ENCODE measurements at places on chromosomes 11 and 22. TPM values are rescaled to one million over a fixed set of nuclear protein-coding genes. Genes with fewer than 3 reads are reported as not detected.

GRCh38 chr22:39344046-39344390 lies 5.8 kb upstream of the SYNGR1 start:
- DNase-seq, result no peak

DNA sequence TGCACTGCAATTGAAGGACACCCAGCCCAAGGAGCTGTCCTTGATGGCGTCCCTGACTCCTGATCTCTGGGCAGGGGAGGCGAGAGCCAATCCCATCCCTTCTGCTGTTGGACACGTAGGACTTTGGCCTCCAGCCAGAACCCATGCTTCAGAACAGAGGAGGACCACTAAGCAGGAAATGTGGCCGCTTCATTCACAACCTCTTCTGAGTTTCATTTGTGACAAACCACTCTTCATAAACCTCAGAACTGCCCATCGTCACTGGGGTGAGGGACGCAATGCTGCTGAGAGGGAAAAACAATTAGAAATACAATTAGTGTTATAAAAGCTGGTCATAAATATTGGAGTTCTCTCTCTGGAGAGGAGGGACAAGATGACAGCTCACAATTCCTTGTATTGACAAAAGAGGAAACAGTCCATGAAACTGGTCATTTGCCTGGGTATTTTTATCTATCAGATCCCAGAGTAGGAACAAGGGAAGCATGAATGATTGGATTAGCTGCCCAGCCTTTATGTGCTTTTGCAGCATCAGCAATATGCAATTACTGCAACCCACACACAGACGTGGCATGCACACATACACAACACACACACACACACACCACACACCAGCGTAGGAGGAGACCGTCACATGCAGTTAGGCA lies 216.5 kb upstream of the CADM1 start:
- no peak for DNase-seq

DNA sequence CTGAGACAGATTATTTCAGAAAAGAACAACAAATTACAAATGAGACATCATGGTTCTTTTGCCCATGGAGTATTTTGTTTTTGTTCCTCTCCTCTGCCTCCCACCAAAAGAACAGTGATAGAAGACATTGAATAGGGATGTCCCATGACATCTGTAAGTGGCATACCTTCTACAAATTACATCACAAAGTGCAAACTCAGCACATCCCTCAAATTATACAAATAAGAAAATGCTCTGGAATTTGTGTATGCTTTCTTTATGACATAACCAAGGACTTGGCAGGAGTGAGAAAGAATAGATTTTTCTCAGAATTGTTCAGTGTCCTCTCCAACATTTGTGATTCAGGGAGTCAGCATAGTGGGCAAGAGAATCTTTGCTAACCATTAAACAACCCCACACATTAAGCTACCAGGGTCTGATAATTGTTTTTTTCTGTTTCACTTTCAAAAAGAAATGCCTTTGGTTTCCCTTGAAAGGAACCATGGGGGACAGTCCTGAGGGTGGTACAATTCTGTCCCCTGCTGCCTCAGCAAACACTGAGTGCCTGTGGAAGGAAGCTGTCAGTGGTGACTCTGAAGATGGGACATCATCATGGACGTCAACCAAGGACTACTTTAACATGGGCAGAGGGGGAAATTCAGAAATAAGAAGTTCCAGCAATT lies 430.3 kb downstream of the AASDHPPT start:
- DNase-seq, result no peak

DNA sequence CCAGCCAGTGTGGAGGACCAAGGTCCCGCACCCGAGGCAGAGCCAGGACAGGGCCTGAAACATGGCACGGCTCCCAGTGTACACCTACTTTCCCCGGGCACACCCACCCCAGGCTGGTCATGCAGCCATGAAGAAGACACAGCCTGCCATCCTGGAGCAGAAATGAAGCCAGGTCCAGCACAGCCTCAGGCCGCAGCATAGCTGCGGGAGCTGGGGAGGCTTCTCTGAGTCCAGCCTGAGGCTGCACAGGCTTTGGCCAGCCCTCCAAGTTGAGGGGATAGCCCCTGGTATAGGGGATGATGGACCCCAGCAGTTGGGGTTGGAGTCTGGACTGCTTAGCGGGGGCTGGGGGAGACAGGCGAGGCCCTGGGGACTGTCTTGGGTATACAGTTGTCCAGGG lies 2.9 kb upstream of the HDAC10 start:
- DNase-seq, result no peak

DNA sequence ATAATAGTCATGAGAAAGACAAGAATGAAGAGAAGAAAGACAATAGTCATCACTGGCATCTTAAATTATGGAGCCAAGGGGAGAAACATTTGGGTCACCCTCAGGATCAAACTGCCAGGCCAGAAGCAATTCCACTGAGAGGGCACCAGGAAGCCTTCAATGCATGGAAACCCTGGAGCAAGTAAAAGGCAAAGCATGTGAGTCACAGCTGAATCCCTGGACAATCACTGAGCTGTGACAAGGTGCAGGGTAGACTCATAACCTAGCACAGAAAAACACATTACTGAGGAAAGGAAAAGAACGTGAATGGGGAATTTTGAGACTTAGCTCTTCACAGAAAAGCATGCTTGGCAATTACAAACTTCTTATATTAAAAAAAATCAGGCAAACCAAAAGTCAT lies 1.6 kb downstream of the KCNJ1 start:
- no peak for DNase-seq

DNA sequence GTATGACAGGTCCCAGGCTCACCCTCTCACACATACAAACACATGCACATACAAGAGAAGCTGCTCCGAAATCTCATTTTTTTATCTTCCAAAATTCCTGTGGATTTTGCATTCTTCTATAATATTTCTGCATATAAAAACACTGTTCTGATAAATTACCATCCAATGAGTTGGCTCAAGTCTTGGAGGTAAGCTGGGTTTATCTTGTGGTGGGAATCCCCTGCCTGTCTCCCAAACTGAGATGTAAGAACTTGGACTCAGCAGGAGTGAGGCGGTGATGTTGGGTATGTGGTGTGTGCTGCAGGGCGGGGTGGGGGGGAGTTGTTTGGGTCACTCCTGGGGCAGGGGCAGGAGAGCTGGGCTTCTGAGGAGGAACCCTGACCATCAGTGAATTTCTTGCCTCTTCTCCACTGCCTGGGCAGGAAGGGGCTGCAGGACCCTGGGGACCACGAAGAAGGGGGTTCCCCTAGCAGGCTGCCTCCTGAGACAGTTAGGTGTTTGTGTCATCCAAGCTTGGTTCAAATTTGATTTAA lies 6.8 kb upstream of the P2RY6 start:
- DNase-seq, result no peak

DNA sequence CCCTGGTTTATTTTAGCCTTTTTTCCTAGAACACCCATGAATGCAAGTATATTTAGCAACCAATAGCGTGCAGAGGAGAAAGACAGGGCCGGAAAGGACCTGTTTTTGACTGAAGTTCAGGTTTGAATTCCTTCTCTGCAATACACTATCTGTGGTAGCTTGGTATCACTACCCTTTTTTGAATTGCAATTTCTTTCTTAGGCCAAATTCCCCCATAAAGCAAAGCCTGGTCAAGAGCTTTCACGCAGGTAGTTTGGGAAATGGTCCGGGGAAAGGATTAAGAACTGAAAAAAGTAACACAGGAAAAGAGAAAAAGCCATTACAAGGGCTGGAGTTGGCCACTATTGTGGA lies 38.8 kb upstream of the PAMR1 start:
- DNase-seq, result no peak

DNA sequence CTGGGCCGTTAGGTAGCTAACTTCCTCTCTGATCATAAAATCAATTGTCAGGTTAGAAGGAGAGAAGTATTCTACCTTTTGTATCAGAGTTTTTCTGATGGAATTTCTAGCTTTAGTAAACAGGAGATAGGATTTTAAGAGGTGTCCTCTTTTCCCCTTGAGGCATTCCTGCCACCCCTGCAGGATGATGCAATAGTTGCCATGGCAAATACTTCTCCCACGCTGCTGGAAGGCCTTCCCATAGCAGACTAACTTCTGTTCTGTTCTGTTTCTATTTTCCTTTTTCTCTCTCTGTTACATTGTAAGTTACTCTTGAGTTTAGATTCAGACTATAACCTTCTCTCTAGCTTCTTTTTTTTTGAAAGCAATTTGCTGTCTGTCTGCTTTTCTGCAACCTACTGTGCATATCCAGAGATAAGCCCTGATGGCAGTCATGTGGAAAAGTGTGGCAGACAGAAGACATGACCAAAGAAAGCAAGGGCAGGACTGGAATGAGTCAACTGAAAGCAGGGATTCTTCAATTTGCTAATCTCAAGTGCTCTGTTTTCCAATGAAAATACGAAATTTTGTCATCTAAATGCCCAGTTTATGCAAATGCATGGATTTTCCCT lies 679.1 kb downstream of the DLG2 start:
- no peak for DNase-seq

- no peak for DNase-seq
These were observed 398.6 kb downstream of the BRD1 start for GRCh38 chr22:49429066-49429465.

DNA sequence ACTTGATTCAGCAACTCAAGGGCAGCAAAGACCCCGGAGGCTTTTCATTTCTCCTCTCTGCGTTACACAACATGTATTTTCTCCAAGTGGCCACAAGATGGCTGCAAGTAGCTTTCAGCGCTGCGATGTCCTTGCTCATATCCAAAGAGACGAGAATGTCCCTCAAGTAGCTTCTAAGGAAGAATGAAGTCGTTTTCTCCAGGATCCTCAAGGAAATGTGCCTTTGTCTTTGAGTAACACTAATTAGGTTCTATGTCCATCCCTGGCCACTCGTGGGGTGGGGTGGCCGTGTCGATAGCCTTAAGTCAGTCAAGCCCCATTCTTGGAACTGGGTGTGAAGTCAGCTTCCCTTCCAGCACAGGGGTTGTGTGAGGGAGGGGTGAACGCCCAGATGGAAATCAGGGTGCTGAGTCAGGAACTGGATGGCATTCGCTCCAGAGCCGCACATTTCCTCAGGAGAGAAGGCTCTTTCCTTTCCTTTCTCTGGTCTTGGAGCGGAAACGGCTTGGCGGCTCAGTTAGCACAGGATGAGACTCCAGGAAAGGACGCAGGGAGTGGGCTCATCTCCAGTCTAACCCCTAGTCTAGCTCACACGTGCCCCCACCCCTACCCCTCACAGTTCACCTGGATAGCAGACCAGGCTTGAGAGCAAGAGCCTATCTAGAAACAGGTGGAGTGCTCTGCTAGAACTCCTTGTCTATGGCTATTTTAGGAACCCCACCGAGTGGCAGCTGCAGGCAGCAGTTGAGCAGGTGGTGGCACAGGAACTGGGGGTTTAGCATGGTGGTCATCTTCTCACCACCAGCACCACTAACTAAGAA lies 44.3 kb downstream of the NNMT start:
- DNase-seq, result peak; percentile 77

- no peak for DNase-seq
These were observed 29.4 kb downstream of the GRIK4 start for GRCh38 chr11:120540744-120541465.

DNA sequence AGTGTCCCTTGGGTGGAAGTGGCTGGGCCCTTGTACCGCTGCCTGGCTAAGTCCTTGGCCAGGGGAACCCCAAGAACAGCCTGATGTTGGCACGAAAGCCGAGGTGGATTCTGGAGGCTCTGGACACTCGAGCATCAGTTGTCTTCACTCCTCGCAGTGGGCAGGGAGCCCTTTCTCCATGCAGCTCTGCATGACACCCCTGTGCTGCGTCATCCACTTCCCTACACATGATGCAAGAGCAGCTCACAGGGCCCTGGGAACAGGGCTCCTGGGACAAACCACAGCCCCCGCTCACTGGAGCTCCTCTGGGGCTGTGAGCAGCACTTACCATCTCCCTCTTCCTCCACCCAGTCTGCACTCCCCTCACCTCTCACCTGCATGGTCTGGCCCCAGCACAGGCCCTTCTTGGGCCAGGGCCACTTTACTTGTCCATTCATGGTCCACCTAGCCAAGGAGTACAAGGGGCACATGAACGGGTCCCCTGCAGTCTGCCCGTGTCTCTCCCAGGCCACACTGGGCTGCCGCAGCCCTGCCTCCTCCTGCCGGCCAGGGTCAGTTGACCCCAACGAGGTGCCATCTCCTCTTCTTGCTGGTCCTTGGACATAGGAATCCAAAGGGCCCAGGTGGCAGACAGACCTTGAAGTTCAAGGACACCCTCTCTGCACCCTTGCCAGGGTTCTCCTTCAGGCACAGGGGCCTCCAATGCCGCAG lies 66.5 kb downstream of the IGF2 start:
- DNase-seq, result no peak

DNA sequence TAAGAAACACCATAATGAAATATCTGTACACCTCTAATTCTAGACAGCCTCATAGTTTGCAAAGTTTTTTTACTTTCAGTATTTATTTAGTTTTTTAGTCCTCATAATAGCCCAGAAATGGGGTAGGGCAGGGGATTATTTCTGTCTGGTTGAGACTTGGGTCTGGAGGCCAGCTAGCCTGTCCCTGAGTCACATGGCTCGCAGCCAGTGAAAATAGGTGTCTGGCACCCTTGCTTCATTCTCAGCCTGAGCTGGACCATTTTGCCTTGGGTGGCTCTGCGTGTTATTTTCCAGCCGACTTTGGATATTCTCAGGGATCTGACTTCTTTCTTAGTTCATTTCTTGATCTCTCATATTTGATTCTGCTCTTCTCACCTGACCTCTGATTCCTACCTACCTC lies 123.9 kb upstream of the NARS2 start:
- DNase-seq, result no peak

DNA sequence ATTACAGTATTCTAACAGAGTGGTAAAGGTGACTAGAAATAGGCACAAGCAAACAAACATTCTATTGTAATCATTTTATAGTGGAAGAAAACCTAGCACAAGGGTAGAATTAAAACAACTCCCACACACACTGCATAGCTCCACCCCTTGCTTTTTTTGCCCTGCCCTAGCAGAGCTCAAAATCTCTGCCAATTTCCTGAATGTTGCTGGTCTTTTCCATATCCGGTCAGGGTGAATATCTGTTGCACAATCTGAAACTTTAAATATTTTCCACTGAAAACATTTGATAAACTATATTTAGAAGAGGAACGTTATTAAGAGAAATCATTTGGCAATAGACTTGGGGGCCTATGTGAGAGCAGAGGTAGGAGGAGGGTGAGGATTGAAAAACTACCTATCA lies 2.7 kb downstream of the SPA17 start:
- peak; percentile 39 for DNase-seq

GRCh38 chr11:121137005-121137404 lies 36.0 kb downstream of the TECTA start:
- DNase-seq, result no peak

- DNase-seq, result no peak
These were observed 11.6 kb upstream of the LRRC32 start for GRCh38 chr11:76682106-76682505.

- peak; percentile 81 for DNase-seq
These were observed 12.2 kb downstream of the MRGPRF start for GRCh38 chr11:69000831-69001242.

RAB36 gene
- total RNA-seq, result 3.0 TPM

MUC5AC gene
- not detected for total RNA-seq

NAV2 gene
- 0.76 TPM for total RNA-seq

NRXN2 gene
- total RNA-seq, result 0.35 TPM

YPEL4 gene
- 1.2 TPM for total RNA-seq

TEAD1 gene
- total RNA-seq, result 33.8 TPM

NXPE4 gene
- total RNA-seq, result not detected

MIOX gene
- total RNA-seq, result not detected

MS4A6E gene
- not detected for total RNA-seq

FAT3 gene
- total RNA-seq, result 0.04 TPM

OR52N4 gene
- total RNA-seq, result not detected

UBE2L3 gene
- 60.5 TPM for total RNA-seq

TTLL1 gene
- total RNA-seq, result 3.5 TPM
